ENCODE measurements at places on chromosomes 12 and 14. TPM values are rescaled to one million over a fixed set of nuclear protein-coding genes. Genes with fewer than 3 reads are reported as not detected.
A peak's percentile ranks its signal among the peaks of the same experiment; 100 is the strongest.

Gene IL23A
- total RNA-seq = 0.25 TPM

GRCh38 chr12:26238341-26239121 is 43.2 kb downstream of the SSPN start:
- DNase-seq = no peak

- DNase-seq = no peak
Observed at GRCh38 chr12:93055221-93055620, 126.1 kb upstream of the EEA1 start.

- DNase-seq = peak; percentile 60
Observed at GRCh38 chr12:113196990-113197389, 11.5 kb downstream of the RITA1 start.

Gene RAD51AP1
- 14.9 TPM for total RNA-seq

DNA sequence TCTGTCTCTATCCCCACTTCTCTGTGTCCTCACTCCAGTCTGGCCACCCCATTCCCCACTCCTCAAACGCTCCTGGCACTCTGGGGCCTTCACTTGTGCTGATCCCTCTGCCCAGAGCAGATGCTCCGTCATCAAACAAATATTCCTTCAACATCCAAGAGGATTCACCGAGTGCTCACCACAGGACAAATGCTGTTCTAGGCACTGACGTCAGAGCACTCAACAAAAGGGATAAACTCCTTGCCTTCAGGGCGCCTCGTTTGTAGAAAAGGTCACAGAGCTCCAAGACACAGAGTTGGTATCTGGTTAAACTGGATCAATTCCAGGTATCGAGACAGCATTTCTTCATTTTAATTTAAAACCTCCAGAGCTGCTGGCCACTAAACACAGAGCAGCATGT is 35.3 kb downstream of the PSMC1 start:
- no peak for DNase-seq

- DNase-seq = no peak
Observed at GRCh38 chr14:60275932-60276331, 26.9 kb downstream of the PPM1A start.

- no peak for DNase-seq
Observed at GRCh38 chr12:67070604-67071003, 198.6 kb upstream of the CAND1 start.
